ENCODE measurements at places on chromosomes 7 and 10.

DNA sequence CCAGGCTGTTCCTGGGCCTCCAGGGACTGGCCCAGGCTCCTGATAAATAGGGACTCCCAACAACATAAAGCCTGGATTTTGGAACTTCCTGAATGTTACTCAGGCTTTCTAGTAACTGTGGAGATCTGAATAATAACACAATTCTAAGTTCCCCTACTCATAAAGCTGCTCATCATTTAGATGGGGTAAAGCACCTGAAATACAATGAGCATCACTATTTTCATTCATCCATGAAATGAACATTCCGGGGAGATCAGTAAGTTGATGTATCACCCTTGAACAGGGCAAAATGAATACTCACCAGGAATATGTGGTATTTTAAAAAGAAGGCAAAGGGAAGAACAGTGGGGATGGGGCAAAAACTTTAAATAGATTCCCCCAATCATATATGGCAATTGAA is 48.3 kb upstream of the ATRNL1 start:
- no peak for DNase-seq

DNA sequence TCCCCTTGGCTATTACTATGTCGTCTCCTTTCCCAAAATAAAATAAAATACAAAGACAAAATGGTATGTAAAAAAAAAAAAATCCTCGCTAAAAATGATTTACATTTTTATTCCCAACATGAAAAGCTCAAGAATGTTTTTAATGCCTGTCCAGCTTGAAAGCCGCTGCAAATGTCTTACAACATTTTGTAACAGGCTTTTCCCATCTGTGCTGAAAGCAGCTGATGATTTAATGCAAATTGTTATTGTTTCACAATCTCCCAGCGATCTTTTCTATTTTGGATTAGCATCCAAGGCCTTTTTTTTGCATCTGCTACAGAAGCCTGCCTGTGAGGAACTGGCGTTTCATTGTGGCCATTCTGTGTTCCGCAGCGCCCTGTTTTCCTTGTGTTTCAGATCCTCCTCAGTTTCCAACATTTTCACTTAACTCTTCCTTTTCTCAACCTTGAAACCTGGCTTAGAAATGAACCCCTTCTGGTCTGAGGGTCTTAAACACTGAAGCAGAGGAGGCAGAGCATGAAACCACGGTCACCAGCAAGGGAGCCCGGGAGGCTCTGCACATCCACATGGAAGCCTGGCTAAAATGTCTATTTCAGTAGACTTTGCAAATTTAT is 712.1 kb downstream of the PARD3 start:
- DNase-seq, result no peak

DNA sequence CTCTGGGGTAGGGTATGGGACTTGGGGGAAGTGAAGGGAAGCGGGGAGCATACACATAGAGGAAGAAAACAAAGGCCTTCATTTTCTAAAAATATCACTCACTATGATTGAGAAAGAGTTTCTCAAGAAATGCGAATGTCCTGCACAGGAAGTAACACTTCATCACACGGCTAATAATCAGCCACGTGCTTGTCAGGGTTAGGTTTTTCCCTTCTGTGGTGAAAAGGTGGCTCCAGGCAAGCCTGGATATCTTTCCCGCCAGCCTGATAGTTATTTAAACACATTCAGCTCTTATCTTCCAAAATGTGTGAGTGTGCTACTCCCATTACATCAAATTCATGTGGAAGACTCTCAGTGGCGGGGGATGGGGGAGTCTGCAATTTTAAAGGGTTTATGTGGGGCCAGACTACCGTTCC is 166.4 kb upstream of the ADO start:
- no peak for DNase-seq

GRCh38 chr10:126425489-126426065 is 37.3 kb upstream of the ADAM12 start:
- DNase-seq, result no peak

DNA sequence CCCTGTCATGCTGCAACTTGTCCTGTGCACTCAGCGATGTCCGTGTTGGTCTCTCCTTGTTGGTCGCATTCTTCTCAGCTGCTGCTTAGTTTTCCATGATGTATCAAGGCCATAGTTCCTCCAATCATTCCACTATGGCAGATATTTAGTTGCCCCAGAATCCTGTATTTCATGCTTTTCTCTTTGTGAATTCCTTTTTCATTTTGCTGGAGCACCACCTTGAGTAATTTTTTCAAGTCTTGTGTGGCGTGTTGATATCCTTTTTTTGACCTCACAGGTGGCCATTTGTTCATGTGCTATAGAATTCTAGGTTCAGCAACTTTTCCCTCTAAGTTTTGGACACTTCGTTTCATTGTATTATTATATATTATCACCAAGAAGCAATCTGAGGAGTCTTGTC is 42.7 kb upstream of the MNX1 start:
- no peak for DNase-seq

DNA sequence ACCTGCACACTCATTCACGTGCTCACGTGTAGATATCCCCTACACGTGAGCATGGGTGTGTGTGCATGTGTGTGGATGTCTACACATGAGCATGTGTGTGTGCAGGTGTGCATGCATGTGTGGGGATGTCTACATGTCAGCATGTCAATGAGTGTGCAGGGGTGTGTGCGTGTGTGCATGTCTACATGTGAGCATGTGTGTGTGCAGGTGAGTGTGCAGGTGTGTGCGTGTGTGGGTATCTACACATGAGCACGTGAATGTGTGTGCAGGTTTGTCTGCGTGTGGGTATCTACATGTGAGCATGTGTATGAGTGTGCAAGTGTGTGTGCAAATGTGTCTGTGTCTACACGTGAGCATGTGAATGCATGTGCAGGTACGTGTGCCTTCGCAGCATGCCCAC is 274.8 kb downstream of the PTPRN2 start:
- DNase-seq, result peak; percentile 43
